ENCODE measurements at places on chromosomes 3 and 15.

DNA sequence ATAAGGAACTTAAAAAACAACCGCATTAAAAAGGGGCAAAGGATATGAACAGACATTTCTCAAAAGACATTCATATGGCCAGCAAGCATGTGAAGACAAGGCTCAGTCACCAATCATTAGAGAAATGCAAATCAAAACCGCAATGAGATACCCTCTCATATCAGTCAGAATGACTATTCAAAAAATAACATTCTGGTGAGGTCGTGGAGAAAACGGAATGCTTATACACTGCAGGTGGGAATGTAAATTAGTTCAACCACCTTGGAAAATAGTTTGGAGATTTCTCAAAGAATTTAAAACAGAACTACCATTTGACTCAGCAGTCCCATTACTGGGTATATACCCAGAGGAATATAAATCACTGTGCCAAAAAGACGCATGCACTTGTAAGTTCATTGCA, 496.6 kb upstream of the SGO1 start:
- DNase-seq = no peak

DNA sequence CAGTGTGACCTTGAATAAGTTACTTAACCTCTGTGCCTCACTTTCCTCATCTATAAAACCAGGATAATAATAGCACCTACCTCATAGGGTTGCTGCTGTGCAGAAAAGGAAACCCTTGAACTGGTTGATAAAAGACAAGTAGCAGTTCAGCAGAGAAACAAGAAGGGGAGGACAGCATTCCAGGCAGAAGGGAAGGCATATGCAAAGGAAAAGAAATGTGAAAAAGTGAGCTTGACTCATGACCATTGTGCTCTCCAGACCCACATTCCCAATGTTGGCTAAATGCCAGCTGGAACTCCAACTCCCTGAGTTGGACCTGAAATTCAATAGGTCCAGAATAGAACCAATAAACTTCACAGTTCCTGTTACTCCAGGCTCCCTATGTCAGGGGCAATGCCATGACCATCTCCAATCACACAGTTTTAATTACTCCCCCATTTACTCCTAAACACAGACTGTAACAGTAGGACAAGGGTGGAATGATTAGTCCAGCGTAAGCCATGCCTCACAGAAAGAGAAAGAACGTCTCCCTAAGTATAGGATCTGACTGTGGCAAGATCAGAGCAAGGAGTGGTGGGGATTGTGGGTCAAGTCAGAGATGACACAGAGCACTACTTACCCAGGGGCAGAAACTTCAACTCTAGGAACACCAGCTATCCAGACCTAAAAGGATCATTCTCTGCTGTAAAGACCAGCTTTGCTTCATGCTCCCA, 26.9 kb downstream of the PRKAR2A start:
- DNase-seq = no peak

DNA sequence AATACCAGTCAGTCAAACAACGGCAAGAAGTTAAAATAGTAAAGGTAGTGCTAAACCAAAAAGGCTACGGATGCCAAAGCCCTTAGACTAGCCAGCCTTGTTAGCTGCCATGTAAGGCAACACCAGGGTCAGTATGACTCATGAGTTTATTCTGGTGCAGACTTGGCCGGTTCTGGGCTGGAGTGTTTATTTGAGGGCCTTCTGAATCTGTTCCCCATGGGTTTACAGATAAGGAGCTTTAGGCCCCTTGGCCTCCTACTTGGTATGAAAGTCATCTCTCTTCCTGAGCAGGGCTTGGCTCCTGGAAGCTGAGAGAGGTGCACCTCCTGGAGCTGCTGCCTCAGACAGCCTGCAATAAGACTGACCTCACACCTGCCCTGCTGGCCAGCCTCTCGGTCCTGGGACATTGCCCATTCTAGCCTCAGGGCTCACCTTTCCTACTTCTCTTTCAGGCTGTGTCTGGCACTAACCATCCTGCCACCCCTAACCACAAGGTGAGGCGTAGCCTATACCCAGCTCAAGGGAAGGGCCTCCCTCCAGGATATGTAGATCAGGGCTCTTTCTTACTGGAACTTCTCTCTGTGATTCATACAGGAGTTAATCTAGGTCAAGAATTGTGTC, 10.4 kb upstream of the RTP1 start:
- no peak for DNase-seq

- peak; percentile 49 for DNase-seq
These were observed 70.1 kb upstream of the GUCA1C start for GRCh38 chr3:109023656-109024254.

- DNase-seq = no peak
These were observed 179.1 kb downstream of the WDR72 start for GRCh38 chr15:53580366-53580765.

GRCh38 chr3:16841904-16842271, 42.9 kb upstream of the PLCL2 start:
- DNase-seq = peak; percentile 71

DNA sequence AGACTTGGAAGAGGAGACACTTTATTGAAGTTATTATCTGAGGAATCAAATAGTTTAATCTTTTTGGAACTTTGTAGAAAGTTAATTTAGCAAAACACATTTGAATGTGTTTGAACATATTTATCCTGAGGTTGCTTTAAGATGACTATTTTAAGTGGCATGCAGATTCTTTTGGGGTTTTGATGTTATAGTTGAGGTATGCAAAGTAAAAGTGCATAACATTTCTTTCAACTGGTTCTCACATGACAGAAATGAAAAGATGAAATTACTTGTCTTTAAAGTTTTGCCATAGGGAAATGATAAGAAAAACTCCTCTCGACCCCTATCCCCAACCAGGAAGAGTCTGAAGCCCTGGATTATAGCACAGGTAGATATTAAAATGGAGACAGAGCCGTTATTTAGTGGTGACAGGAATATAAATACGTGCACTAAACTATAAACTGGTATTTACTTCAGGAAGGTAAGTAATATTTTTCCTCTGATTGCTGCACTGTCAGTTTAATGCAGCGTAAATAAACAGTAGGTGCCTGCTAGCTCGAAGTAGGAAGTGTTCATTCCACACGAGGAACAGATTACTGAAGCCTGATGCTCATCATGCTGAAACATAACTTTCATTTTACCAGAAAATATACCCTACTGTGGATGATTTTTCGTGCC, 15.1 kb upstream of the SATB1 start:
- DNase-seq = no peak

DNA sequence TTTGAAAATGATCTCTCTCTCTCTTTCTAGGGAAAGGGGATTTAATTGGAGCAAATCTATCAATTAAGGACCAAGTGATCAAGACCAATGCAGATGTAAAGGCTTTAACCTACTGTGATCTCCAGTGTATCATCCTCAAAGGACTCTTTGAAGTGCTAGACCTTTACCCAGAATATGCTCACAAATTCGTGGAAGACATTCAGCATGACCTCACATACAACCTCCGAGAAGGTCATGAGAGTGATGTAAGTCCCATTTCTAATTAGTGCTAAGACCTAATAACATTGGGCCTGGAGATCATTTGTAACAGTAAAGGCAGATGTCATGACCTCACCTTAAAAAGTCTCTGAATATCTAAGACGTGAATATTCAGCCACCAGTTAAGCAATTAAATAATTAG, 308.4 kb downstream of the KCNH8 start:
- DNase-seq = no peak

GRCh38 chr15:69150841-69151240, 9.6 kb upstream of the GLCE start:
- no peak for DNase-seq
